T-helper 2 cell (primary cell): ENCODE measurements at places on chromosomes 3 and 15.

GRCh38 chr3:122263974-122264588, 61.0 kb upstream of the CSTA start:
- DNase-seq: no peak

- DNase-seq: no peak
These were observed 18.7 kb downstream of the IGSF11 start for GRCh38 chr3:119015942-119016341.

DNA sequence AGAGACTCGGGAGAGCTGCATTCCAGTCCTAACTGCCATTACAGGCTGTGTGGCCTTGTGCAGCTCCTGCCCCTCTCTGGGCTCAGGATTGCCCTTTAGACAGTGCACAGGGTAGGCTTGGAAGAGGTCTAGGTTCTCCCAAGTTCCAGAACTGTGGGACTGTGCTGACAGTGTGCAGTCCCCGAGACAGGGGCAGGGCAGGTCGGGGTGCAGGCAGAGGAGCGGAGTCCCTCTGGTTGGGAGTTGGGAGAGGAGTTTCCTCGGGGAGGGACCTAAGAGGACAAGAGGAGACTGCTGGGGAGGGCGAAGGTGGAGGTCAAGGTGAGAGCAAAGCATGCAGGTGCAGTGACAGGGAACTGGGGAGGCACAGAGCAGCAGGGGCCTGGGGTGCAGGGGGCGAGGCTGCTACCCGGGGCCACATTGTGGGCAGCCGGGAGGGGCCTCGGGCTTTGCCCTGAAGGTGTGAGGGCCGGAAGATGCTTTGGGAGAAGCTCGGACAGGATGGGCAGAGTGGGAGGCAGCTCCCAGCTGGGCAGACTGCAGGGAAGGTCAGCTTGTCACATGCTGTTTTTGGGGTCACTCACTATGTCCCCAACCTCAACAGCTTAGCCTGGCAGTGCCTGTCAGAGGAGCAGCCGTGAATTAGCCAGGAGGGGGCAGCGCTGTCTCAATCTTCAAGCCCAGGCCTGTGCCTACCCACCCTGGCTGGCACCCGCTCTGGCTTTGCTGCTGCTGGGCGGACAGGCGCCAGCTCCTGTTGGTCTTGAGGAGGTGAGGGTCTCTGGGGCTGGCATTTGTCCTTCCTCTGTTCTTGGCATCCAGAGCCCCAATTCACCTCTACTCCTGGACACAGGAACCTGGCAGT, 15.4 kb upstream of the CSPG4 start:
- DNase-seq: peak; percentile 38

DNA sequence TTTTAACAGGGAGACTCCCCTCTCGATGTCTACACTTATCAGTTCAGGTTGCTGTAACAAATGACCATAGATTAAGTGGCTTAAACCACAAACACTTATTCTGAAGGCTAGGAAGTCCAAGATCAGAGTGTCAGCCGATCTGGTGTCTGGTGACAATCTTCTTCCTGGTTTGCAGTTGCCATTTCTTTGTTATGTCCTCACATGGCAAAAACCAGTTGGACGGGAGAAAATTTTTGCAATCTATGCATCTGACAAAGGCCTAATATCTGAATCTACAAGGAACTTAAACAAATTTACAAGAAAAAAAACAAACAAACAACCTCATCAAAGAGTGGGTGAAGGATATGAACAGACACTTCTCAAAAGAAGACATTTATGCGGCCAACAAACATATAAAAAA, 116.9 kb upstream of the FOXB1 start:
- DNase-seq: no peak

DNA sequence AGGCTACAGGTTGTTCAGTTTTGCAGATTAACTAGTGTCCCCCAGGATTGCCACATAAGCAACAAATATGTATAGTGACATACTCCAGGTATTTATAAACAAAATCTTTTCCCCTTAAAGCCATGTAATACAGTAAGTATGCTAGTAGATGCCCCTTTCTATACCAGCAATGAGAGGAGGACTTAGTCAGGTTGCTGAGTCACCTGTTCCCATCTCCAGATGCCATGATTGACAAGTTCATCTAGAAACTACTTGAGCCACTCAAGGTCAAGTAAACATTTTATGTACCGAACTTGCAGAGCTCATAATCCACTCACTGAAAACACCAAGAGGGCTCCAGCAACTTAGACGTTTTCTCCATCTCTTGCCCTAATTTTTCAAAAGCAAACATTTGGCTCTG, 18.2 kb downstream of the SLC9A9 start:
- DNase-seq: no peak

GRCh38 chr3:49716691-49717210, 2.7 kb downstream of the AMIGO3 start:
- no peak for DNase-seq

DNA sequence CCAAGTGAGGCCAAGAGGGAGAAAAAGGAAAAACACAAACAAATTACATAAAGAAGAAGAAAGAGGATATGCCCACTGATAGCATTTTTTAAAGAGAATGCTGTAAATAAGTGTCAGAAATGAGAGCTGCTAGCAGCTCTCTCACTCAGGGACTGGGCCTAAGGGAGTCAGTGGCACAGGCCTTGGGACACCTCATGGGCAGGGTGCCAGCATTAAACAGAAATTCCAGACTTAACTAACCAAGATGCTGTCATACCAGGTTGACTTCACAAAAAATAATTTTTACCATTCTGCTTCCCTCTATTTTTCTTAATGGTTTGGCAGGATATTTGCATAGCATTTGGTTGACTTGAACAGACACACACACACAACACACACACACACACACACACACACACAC, 92.3 kb upstream of the ADAMTSL3 start:
- no peak for DNase-seq

GRCh38 chr3:39056151-39056550, 4.3 kb downstream of the WDR48 start:
- DNase-seq: no peak

DNA sequence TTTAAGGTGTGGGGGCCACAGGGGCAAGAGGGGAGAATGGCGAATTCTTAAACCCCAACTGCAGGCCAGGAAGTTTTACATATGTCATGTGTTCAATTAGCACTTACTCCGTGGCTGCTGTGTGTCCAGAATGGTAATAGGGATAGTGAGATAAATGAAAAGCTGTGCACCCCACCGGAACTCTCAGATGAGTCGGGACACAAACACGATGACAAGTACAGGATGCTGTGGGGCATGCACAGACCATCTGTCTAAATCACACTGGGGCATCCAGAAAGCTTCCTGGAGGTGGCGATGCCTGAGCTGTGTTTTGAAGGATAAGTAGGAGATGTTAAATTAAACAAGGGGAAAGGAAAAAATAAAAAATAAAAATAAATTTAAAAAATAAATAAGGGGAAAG, 18.3 kb upstream of the TMEM158 start:
- no peak for DNase-seq

DNA sequence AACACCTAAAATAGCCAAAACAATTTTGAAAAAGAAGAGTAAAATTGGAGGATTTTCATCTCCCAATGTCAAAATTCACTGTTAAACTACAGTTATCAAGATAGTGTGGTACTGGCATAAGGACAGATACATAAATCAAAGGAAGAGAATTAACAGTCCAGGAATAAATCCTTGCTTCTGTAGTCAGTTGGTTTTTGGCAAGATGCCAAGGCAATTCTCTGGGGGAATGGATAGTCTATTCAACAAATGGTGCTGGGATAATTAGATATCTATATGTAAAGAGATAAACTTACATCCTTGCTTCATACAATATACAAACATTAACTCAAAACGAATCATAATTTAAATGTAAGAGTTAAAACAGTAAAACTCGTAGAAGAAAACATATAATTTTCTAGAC, 57.9 kb upstream of the SELENOK start:
- no peak for DNase-seq

- DNase-seq: no peak
These were observed 118.8 kb downstream of the SST start for GRCh38 chr3:187551416-187551815.

GRCh38 chr15:62291262-62291661, 126.2 kb upstream of the C2CD4B start:
- DNase-seq: no peak

DNA sequence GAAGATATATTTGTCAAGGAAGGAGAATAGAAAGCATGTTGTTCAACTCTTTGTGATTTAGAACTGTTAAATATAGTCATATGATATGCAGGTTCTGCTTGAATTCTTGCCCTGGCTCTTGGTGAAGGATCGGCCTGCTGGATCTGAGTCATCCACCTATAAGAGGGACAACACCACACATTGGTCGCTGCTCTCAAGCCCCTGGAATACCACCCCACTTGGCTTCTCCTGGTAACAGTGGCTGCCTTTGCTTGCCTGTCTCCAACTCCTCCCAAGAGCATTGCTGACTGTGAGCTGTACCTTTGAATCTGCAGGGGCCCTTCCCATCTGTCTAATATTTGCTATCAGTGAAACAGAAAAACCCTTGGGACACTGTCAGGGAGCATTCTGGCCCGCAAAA, 78.9 kb upstream of the DGKG start:
- DNase-seq: no peak

- no peak for DNase-seq
These were observed 87.8 kb upstream of the UBE2E2 start for GRCh38 chr3:23115171-23115877.

DNA sequence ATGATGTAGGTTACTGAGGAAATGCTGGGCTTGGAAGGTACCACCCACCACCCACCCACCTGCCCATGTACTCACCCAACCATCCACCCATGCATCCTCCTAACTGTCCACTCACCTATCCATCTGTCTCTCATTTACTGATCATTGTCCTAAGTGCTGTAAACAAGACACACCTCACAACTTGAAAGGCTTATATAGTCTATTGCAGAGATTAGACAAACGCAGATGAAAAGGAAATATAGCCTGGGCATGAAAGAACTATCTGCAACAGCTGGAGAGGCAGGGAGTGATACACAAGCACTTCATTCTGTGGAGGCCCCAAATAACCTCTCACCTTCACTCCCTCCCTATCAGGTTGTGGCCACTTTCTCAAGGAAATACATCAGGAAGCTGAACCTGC, 54.0 kb downstream of the DAPK2 start:
- DNase-seq: no peak

- no peak for DNase-seq
These were observed 280.3 kb upstream of the RORA start for GRCh38 chr15:61509327-61509840.

GRCh38 chr3:122921791-122922651, 105.5 kb downstream of the SEMA5B start:
- DNase-seq: no peak

GRCh38 chr3:71397046-71397445, 186.5 kb downstream of the FOXP1 start:
- no peak for DNase-seq

DNA sequence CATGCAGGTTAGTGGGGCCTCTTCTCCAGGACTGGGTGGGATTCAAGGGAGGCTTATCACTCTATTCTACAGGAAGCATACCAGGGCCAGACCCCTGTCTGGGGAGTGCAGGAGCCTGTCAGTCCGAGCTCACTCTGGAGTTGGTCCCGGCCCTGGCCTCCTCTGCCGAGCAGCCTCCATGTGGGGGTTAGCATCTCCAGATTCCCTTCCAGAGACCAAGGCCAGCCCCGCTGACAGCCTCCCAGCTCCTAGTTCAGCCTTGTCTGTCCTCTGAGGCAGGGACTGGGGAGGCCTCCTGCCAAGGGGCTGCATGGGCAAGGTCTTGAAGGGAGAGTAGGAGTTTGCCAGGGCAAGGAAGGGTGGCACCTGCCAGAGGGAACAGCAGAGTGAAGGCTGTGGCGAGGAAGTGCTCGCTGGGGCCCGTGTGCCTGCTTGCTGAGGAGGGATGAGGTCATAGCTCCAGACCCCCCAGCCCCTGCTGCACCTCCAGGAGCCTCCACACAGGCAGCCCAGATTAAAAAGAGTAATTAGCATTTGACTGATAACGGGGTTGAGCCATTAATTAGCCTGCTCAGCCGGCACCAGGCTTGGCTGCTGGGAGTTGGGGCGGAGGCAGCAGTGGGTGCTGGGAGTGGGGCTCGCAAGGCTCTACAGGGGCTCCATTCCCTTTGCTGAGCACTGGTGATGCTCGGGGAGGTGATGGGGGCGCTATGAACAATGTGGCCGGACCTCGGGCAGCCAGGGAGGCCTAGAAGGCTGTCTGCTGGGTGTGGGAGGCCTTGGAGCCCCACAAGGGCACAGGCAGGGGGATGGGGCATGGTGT, 54.3 kb downstream of the DNAJB8 start:
- no peak for DNase-seq

GRCh38 chr15:95363646-95364045, 966.9 kb upstream of the NR2F2 start:
- DNase-seq: no peak

DNA sequence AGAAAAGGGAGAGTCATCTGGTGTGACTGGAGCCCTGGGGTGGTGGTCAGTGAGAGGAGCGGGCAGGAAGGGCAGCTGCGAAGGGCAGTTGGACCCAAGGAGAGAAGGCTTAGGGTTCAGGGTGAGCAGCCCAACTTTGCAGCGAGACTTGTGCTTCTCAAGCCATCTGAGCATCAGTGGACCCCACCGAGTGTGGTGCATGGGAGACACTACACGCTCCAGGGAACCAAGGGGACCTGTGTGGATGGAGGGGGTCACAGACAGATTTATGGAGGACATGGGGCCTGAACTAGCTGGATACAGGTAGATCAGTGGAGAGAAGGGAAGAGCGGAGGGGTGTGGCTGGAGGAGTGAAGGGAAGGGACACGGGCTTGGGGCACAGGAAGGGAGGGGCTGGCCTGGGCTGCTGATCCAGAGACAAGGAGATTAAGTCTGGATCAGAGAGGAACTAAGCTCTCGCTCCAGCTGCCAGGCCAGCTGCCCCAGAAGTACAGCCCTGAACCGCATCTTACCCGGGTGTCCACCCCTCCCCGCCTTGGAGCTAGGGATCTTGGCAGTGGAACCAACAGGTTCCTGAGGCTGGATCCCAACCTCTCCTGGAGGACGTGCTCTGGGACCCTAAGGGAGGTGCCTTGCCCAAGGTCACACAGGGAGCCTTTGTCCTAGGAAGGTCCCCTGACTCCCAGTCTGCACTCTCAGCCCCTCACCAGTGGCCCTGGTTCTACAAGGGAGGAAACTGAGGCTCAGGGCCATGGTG, 120.5 kb downstream of the CORO2B start:
- no peak for DNase-seq
